CD4-positive, alpha-beta memory T cell (primary cell): ENCODE measurements at places on chromosomes 4 and X. TPM values are rescaled to one million over a fixed set of nuclear protein-coding genes. Genes with fewer than 3 reads are reported as not detected.

DNA sequence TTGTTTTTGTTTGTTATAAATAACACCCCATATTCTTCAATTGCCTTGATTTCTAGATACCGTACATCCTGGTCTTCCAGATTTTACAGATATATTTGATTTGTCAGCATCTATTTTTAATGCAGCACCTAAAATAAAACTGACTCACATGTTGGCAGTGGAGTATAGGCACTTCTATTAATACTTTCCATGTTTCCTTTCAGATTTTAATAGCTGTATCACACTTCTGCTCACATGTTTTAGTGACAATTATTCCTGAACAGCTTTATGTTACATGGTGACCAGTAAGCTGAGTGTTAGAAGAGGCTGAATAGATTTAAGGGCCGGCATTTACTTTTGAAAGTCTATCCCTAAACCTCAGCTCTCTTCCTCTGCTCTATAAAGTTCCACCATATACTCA lies 46.1 kb downstream of the C4orf46 start:
- H3K27ac ChIP-seq, result no peak overlapping the region
- H3K4me1 ChIP-seq, result no peaks in the 10 kb centered on the region
- no peaks in the 10 kb centered on the region for H3K36me3 ChIP-seq
- H3K27me3 ChIP-seq, result peaks cover 4% of the 10 kb centered on the region
- DNase-seq, result no peak

GRCh38 chrX:31060016-31060415 lies 11.8 kb downstream of the FTHL17 start:
- no peaks in the 10 kb centered on the region for H3K36me3 ChIP-seq
- no peaks in the 10 kb centered on the region for H3K4me1 ChIP-seq
- DNase-seq, result no peak
- H3K27me3 ChIP-seq, result no peaks in the 10 kb centered on the region
- H3K4me3 ChIP-seq, result no peak overlapping the region

- H3K4me3 ChIP-seq, result no peak overlapping the region
- H3K4me1 ChIP-seq, result no peaks in the 10 kb centered on the region
- H3K36me3 ChIP-seq, result peaks cover 10% of the 10 kb centered on the region
- H3K27ac ChIP-seq, result no peak overlapping the region
These were observed 52.3 kb downstream of the USP9X start for GRCh38 chrX:41137589-41137988.

DNA sequence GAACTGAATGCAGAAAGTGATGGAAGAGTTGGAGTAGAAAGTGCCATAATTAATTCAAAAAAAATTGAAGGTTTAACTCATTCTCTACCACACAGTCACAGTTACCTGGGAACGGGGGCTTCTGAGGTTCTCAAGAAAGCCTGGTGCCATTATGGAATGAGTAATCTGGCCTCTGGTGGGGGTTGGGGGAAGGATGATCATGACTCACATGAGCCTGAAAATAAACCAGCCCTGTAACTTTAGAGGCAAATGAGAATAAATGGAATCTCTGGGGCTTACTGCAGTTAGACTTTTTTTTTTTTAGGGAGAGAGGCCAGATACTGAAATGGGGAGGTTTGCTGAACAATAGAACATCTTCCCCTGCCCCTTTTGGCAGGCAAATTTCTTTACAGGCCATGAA lies 55.3 kb downstream of the SOD3 start:
- H3K4me1 ChIP-seq, result no peaks in the 10 kb centered on the region
- H3K4me3 ChIP-seq, result no peak overlapping the region
- H3K36me3 ChIP-seq, result no peaks in the 10 kb centered on the region
- no peaks in the 10 kb centered on the region for H3K27me3 ChIP-seq
- DNase-seq, result no peak

DNA sequence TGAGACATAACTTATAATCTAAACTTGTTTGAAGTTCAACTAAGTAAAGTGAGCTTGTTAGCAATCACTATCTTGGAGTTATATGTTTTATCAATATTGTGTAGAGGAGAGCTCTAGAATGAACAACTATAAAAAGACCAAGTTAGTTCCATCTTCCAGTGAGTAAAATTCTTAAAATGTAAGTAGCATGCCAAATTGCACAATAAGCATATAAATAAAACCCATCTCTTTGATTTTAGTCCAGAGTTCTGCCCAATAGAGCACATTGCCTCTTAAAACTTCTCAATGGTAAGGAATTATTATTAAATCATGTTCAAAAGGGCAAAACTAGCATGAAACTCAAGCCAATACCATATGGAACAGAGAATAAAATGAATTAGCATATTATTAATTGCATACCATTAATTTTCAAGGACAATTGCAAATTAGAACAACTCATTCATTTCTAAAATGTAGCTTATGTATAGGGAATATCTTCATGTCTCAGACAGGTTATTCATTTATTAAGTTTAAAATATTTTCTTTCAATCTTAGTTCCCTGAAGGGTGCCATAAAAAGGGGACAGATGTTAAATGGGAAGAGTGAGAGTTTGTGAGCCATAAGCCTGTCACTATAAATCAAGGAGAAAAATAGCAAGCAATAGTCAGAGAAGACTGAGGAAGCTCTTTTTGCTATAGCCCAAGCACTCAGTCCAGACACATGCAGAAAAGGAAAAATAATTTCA lies 507.6 kb downstream of the CENPC start:
- H3K4me1 ChIP-seq, result no peaks in the 10 kb centered on the region
- H3K27me3 ChIP-seq, result no peaks in the 10 kb centered on the region
- DNase-seq, result no peak
- no peak overlapping the region for H3K27ac ChIP-seq
- H3K36me3 ChIP-seq, result no peaks in the 10 kb centered on the region
- no peak overlapping the region for H3K4me3 ChIP-seq

GRCh38 chr4:7103607-7104365 lies 35.9 kb upstream of the GRPEL1 start:
- DNase-seq, result no peak
- peaks cover 21% of the 10 kb centered on the region for H3K4me1 ChIP-seq
- no peaks in the 10 kb centered on the region for H3K36me3 ChIP-seq
- H3K27ac ChIP-seq, result no peak overlapping the region
- H3K4me3 ChIP-seq, result no peak overlapping the region

TCP11X1 gene
- not detected for total RNA-seq

DNA sequence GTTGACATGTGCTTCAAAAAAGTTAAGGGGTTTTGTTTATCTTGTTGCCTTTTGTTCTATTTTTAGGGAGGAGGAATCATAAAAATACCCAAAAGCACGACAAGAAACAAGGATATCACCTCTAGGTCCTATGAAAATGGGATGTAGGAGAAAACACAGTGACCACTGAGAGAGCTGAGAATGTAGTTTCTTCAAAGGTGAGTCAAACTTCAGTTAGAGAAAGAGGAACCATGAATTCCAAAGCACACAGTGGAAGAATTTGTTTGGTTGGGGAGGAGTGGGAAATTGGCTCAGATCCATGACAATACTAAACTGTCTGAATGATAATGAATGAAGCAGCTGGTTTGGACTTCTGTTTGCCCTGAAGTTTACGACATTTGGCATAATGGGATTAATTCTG lies 19.1 kb upstream of the FRYL start:
- H3K4me3 ChIP-seq, result no peak overlapping the region
- H3K36me3 ChIP-seq, result no peaks in the 10 kb centered on the region
- H3K27ac ChIP-seq, result no peak overlapping the region
- no peaks in the 10 kb centered on the region for H3K27me3 ChIP-seq
- DNase-seq, result no peak

SULT1B1 gene
- total RNA-seq, result 5.7 TPM

IL15 gene
- 4.7 TPM for total RNA-seq

GRCh38 chr4:152278172-152278504 lies 257.8 kb downstream of the FBXW7 start:
- no peak overlapping the region for H3K27ac ChIP-seq
- H3K4me1 ChIP-seq, result peaks cover 18% of the 10 kb centered on the region
- no peaks in the 10 kb centered on the region for H3K27me3 ChIP-seq

NWD2 gene
- total RNA-seq, result not detected

GC gene
- not detected for total RNA-seq
